ENCODE measurements at places on chromosomes 13 and 19.

- DNase-seq: no peak
Measured at GRCh38 chr19:51737389-51737788, 13.6 kb upstream of the HAS1 start.

GRCh38 chr13:51066091-51066831 is 44.8 kb downstream of the C13orf42 start:
- peak; percentile 2 for DNase-seq

- peak; percentile 2 for DNase-seq
Measured at GRCh38 chr13:27868641-27869435, 51.0 kb upstream of the PDX1 start.

- no peak for DNase-seq
Measured at GRCh38 chr13:102680842-102681740, 13.8 kb downstream of the METTL21C start.

GRCh38 chr13:50215399-50215798 is 200.2 kb downstream of the KCNRG start:
- DNase-seq: no peak

- no peak for DNase-seq
Measured at GRCh38 chr13:23876265-23876664, 12.9 kb downstream of the MIPEP start.

DNA sequence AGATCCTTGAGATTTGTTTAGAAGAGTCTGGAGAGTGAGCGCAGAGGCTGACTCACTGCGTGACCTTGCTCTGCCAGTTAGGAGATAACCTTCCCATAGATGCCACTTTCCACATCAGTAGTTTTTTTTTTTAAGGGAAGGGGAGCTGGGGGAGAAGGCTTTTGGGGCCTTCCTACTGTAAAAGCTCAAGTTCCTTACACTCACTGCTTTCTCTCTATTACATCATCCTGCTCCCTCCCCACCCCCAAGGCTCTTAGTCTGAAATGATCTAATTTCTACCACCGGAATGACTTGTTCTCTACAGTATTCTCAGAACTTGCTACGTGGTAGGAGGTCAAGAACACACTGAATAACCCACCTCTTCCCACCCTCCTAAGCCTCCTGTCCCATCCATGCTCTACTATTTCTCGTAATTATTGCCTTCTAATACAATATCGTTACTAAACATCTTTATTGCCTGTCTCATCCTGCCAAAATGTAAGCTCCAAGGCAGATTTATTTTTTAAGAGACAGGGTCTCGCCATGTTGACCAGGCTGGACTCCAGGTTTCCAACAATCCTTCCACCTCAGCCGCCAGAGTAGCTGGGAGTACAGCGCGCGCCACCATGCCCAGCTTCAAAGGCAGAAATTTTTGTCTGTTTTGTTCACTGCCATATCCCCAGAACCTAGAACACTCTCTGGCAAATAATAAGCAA is 1.2 kb downstream of the LONP1 start:
- peak; percentile 28 for DNase-seq

DNA sequence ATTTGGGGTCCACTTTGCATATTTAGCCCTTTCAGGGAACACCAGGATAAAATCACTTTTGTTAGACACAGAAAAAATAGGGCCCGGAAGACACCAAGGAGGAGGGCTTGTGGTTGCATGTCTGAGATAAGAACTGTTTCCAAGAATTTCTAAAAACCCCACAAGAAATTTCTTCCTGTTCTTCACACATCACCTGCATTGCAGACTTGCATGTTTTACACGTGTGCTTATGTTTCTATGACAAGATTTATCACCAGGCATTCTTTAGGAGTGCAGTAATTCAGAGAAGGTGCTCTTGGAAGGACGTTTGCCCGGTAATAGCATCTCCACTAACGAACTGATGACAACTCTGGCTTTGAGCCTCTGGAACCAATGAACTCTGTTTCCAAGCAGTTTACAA is 7.1 kb upstream of the ACTL9 start:
- no peak for DNase-seq

- DNase-seq: peak; percentile 96
Measured at GRCh38 chr19:42279902-42280814, 11.1 kb downstream of the CIC start.

DNA sequence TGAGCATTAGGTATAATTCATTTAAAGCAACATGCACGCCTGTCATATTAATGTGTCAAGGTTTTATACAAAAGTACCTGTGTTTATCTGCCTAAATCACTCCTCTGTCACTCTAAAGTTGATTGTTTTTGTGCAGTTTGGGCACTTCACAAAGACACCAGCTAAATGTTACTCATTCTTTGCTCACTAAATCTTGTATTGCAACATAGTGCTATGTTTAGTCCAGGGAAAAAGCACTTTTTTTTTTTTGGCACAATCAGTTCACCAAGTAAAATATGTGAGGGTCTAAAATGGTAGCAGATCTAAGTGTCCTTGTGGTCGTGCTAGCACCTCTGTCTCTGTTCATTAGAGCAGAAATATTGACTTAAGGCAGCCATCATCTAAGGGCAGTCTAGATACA is 2526.7 kb upstream of the PCDH20 start:
- no peak for DNase-seq

DNA sequence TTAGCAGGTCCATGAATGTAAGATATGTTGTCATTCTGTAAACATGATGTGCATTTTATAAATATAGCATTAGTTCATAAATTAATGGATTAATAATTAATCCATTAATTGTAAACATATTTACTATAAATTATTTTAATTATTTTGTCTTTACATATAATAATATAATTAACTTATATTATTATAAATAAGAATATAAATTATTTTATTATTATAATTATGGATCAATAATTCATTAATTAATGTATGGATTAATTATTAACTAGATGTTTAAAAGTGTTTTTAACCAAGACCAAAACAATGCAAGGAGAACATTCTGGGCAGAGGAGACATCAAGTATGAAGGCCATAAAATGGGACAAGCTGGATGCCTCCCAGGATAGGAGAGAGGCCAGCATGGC is 72.0 kb downstream of the RUBCNL start:
- no peak for DNase-seq

DNA sequence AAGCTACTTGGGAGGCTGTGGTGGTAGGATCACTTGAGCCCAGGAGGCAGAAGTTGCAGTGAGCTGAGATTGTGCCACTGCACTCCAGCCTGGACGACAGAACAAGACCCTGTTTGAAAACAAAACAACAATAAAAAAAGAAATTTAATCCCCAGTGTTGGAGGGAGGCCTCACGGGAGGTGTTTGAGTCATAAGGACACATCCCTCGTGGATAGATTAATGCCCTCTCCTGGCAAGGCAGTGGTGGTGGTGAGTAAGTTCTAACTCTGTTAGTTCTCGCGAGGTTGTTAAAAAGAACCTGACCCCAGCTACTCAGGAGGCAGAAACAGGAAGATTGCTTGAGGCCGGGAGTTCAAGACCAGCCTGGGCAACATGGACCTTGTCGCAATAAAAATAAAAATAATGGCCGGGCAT is 27.6 kb upstream of the SIN3B start:
- peak; percentile 72 for DNase-seq

DNA sequence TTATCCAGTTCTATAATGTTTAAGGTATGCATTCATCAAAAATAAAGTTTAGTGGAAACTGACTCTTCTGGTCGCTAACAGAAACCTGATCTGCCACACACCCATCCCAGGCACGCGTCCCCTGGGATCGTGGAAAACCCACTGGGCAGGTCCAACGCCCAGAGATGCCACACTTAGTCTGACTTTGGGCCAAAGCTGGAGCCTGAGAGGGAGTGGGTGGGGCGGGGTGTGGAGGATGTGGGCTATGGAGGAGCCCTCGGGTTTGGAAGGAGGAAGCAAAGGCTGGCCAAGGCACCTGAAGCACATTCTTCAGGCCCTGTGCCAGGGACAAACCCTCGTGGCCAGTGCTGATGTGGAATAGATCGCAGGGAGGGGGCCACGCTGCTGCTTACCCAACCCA is 2.5 kb downstream of the IGFL1 start:
- DNase-seq: no peak

DNA sequence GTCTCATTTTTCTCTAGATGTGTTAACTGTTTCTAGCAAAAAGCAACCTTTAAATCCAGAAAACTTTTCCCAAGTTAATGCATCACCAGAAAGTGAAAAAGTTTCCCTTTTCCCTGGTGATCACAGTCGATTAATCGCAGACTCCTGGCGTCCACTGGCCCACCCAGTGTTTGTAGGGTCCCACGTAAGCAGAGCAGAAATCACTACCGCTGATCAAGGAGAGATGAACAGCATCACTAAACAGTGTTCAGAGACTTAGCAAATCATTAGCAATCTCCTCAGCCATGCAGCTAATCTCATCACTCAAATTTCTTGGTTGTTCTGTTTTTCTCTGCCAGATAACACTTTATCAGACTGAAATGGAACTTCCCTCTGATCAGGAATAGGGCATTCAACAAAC is 184.2 kb downstream of the EFNB2 start:
- no peak for DNase-seq

DNA sequence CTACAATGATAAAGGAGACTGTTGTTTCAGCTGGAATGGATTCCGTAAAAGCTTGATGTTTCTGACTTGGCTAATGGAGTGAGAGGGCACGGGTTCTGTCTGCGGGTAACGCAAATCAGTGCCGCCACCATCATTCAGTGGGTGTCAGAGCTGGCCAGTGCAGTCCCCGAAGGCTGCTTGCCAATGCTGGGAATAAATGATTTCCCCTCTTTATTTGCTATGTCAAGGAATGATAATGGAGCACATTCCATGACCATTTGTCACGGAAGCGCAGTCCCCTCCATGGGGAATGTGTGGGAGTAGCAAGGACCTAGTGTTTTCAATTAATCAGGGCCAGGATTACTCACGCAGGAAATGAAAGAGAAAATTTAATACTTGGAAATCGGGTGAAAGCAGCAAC is 899.3 kb downstream of the UQCRFS1 start:
- no peak for DNase-seq

DNA sequence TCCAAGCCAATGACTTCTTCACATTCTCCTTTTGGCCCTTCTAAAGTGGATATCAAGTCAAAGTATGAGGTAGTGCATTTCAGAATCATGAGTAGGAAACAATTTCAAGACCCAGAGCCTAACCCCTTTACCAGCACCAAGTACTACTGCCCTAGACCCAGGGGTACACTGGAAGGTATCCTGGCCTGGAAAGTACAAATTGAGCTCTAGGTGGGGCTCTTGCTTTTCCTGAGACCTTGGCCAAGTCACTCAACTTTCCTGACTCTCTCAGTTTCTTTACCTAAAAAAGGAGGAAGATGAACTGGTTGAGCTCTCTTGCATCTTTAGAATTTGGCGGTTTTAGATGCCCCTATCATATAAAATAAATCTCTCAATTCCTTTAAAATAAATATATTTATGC is 204.7 kb downstream of the FGF14 start:
- no peak for DNase-seq

DNA sequence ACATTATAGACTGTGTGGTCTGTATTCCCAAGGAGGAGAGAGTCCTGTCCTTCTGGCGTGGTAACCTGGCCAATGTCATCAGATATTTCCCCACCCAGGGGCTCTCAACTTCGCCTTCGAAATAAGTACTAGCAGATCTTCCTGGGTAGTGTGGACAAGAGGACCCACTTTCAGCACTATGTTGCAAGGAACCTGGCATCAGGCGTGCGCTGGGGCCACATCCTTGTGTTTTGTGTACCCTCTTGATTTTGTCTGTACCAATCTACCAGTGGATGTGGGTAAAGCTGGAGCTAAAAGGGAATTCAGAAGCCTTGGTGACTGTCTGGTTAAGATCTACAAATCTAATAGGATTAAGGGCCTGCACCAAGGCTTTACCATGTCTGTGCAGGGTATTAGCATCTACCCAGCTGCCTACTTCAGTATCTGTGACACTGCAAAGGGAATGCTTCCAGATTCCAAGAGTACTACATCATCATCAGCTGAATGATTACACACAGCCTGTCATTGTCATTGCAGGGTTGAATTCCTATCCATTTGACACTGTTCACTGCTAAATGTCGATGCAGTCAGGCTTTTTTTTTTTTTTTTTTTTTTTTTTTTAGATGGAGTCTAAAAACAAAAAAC is 148.0 kb downstream of the PRR20E start:
- peak; percentile 0 for DNase-seq

- DNase-seq: no peak
Measured at GRCh38 chr13:63944911-63945310, 2529.3 kb upstream of the PCDH20 start.

DNA sequence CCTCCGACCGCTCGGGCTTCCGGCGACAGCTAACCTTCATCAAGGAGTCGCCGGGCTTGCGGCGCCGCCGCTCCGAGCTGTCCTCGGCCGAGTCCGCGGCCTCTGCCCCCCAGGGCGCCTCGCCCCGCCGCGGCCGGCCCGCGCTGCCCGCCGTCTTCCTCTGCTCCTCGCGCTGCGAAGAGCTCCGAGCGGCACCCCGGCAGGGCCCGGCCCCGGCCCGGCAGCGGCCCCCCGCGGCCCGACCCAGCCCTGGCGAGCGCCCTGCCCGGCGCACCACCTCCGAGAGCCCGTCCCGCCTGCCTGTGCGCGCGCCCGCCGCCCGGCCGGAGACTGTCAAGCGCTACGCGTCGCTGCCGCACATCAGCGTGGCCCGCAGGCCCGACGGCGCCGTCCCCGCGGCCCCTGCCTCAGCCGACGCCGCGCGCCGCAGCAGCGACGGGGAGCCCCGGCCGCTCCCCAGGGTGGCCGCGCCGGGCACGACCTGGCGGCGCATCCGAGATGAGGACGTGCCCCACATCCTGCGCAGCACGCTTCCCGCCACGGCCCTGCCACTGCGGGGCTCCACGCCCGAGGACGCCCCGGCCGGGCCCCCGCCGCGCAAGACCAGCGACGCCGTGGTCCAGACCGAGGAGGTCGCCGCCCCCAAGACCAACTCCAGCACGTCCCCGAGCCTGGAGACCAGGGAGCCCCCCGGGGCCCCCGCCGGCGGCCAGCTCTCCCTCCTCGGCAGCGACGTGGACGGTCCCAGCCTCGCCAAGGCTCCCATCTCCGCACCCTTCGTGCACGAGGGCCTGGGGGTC is 9.6 kb downstream of the C19orf25 start:
- DNase-seq: no peak

- DNase-seq: no peak
Measured at GRCh38 chr13:30134578-30134977, 172.8 kb downstream of the KATNAL1 start.
